ENCODE measurements at places on chromosomes 2 and 18. TPM values are rescaled to one million over a fixed set of nuclear protein-coding genes. Genes with fewer than 3 reads are reported as not detected.

GRCh38 chr2:213261237-213261636 is 23.0 kb upstream of the SPAG16 start:
- no peaks in the 10 kb centered on the region for H3K27me3 ChIP-seq
- no peaks in the 10 kb centered on the region for H3K36me3 ChIP-seq
- no peak for DNase-seq
- no peak overlapping the region for H3K27ac ChIP-seq

DNA sequence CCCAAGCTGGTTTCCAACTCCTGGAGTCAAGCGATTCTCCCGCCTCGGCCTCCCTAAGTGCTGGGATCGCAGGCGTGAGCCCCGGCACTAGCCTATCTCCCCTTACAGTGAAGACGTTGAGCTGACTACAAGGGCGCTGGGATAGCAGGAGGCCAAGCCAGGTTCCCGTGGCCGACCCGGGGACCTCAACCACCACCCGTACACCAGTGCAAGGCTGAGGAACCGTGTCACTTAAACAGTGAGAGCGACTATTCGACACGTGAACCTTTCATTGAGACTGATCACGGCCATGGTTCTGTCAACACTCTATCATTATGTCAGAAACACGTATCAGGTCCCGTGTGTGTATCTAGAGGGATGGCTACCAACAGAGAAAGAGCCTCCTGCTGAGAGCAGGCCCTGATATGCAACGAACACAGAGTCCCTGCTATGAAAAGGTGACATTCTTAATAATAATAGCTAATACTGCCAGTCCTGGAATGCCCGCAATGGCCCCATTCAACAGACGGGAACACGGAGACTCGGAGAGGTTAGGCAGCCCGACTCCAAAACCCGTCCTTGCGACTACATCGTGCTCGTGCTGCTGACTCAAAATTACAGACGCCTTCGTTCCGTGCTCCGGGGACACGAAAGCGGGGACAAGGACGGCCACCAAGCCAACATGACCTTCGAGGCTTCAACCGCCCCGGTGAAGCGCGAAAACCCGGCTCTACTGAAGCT is 833 bp downstream of the AFG3L2 start:
- no peaks in the 10 kb centered on the region for H3K36me3 ChIP-seq
- H3K27ac ChIP-seq: peak overlapping the region; percentile 98
- no peak for DNase-seq
- H3K4me3 ChIP-seq: peak overlapping the region; percentile 81

DNA sequence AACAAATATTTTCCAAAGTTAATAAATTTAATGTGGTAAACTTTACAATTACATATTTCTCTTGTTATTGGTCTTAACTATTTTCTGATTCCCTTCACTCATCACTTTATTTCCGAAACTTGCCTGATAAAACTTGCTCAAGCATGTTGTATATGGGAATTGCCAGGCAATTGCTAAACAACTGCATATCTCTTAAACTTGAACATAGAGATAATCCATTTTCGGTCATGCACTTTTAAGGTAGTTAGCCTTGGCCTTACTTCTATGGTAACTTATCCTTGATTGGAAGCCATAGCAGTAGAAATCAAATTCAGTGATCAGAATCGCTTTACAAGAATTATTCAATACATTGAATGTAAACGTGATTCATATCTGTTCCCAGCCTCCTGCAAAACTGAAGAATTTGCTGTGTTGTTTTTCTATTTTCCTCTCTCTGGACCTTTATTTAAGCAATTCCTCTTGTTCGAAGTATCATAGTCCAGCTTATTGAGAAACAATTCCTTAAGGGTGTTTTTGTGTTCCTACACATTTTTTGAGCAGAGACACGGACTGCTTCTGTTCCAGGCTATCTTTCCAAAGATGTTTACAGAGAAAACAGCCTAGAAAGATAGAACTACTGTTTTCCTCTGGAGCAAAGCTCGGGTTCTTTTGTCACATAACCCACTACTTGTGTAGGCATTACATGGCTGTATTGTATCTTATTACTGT is 674.3 kb downstream of the IRS1 start:
- no peaks in the 10 kb centered on the region for H3K36me3 ChIP-seq
- no peak overlapping the region for H3K4me3 ChIP-seq
- H3K4me1 ChIP-seq: no peaks in the 10 kb centered on the region
- no peak for DNase-seq

- no peak overlapping the region for H3K27ac ChIP-seq
- no peaks in the 10 kb centered on the region for H3K27me3 ChIP-seq
- no peaks in the 10 kb centered on the region for H3K4me1 ChIP-seq
- no peak for DNase-seq
- no peak overlapping the region for H3K4me3 ChIP-seq
- H3K36me3 ChIP-seq: no peaks in the 10 kb centered on the region
Observed at GRCh38 chr18:32779010-32779409, 6.2 kb upstream of the KLHL14 start.

GRCh38 chr2:240142256-240142775 is 1.9 kb upstream of the OTOS start:
- H3K36me3 ChIP-seq: no peaks in the 10 kb centered on the region
- no peak overlapping the region for H3K27ac ChIP-seq
- H3K27me3 ChIP-seq: peaks cover 2% of the 10 kb centered on the region
- no peaks in the 10 kb centered on the region for H3K4me1 ChIP-seq
- no peak for DNase-seq
- no peak overlapping the region for H3K4me3 ChIP-seq

DNA sequence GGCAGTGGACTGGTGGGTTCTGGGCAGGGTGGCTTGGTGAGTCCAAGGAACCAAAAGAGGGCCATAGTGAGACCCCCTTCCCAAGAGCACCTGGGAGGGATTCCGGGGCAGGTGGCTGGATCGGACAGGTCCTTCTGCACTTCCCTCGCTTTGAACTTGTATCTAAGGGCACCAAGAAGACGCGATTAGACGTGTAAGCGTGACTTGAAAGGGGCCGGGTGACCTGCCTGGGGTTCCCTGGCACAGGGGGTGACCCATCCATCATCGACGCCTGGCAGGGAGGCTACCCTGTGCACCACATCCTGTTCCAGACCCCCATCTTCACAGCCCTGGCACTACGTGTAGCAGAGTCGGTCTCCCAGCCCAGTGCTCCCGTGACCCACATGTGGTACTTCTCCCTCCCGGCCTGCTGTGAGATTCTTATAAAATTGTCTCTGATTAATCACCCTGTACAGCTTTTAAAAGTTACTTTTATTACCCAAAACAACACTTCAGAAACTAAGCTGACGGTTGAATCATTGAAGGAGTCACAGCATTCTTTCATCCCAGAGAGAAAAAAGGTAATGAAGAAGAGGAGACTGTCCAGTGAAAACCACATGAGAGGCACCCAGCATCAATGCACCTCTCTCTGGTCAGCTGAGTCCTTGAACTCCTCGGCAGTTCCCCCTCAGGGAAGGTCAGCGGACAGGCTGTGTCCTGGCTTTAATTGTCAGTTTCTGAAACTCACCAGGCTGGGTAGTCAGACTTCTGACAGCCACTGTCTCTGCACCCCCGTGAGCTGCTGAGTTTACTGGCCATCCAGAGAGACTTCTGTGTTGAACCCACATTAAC is 13.0 kb downstream of the SH3BP4 start:
- no peaks in the 10 kb centered on the region for H3K27me3 ChIP-seq
- no peak overlapping the region for H3K4me3 ChIP-seq
- DNase-seq: no peak
- peaks cover 3% of the 10 kb centered on the region for H3K4me1 ChIP-seq
- H3K36me3 ChIP-seq: no peaks in the 10 kb centered on the region

GRCh38 chr2:96580771-96581170 is 44.2 kb downstream of the ARID5A start:
- no peak overlapping the region for H3K27ac ChIP-seq
- no peaks in the 10 kb centered on the region for H3K4me1 ChIP-seq
- peaks cover 4% of the 10 kb centered on the region for H3K36me3 ChIP-seq
- DNase-seq: no peak
- H3K27me3 ChIP-seq: no peaks in the 10 kb centered on the region

Gene MARCHF4
- total RNA-seq: not detected

Gene PROKR1
- 0.05 TPM for total RNA-seq
